Epithelial cell of esophagus (primary cell): ENCODE measurements at places on chromosomes 12 and 14.

- no peak for DNase-seq
These were observed 984.0 kb upstream of the TMEM132C start for GRCh38 chr12:127282786-127283565.

- DNase-seq, result peak; percentile 63
These were observed 9.5 kb downstream of the CDKN1B start for GRCh38 chr12:12726555-12727093.

DNA sequence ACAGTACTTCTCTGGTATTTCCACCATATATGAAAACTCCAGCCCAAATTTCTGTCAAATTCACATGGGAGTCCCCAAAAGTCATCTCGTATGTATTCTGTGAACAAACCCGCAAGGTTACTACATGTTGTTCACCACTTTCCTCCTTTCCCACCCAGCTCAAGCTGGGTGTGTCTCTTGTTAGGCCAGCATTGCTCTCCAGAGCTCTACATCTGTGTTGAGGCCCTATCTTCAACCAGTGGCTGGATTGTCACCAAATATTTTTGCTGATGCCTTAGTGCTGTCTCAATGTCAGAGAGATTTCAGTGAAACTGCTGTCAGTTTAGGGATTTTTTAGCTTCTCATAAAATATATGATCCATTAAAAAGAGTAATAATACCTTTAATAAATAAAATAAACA, 230.9 kb downstream of the BTG1 start:
- no peak for DNase-seq

GRCh38 chr14:63759456-63759855, 31.6 kb upstream of the SGPP1 start:
- DNase-seq, result no peak

- DNase-seq, result peak; percentile 68
These were observed 440.8 kb downstream of the EGLN3 start for GRCh38 chr14:33510063-33510481.

GRCh38 chr14:105577314-105577861, 51.0 kb downstream of the TMEM121 start:
- no peak for DNase-seq
